Stimulated activated CD8-positive, alpha-beta memory T cell treated with anti-CD3 and anti-CD28 coated beads, Interleukin-2, amount 100 ng/mL, for 1 hour (primary cell): ENCODE measurements at places on chromosomes 12 and 14.

DNA sequence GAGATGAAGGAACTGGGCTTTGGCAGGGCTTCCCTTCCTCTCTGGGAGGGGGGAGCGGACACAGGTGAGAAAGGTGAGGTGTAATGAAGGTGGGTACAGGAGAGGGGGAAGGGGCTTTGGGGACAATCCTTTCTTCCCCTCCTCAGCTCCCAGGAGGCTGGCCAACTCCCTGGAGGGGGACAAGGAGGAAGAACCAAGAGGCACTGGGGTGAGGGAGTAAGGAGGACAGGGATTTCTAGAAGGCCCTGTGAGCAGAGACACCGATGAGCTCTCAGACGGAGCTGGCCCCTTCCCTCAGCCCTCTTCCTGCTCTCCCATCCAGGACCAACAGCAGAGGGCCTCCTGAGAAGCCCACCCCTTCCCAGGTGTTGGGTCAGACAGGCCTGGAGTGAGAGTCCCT lies 53.4 kb downstream of the PLEKHG3 start:
- no peak for DNase-seq

- no peak for DNase-seq
These were observed 11.6 kb downstream of the SIX1 start for GRCh38 chr14:60637479-60638315.

DNA sequence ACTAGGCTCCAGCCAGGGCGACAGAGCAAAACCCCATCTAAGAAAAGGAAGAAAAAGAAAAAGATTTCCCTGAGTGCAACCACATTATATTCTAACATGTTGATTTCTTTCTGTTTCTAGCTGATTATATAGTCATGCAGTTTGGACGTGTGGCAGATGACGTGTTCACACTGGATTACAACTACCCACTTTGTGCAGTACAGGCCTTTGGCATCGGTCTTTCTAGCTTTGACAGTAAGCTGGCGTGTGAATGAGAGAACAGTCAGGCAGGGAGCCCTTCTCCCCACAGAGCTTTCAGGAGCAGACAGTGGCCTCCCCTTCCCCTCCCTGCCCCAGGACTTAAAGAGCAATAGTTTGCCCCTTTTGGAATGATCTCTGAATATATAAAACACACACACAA lies 20.0 kb upstream of the TEAD4 start:
- DNase-seq = no peak

GRCh38 chr14:30389134-30389876 lies 169.7 kb upstream of the G2E3 start:
- no peak for DNase-seq

GRCh38 chr12:4555804-4556203 lies 6.2 kb upstream of the DYRK4 start:
- DNase-seq = no peak

GRCh38 chr12:89729946-89730459 lies 21.4 kb upstream of the ATP2B1 start:
- no peak for DNase-seq

- no peak for DNase-seq
These were observed 18.2 kb upstream of the RNASE12 start for GRCh38 chr14:20609215-20610001.
